ENCODE measurements at places on chromosomes 3 and 15.

- DNase-seq, result no peak
Observed at GRCh38 chr15:70669006-70669602, 94.3 kb downstream of the UACA start.

- DNase-seq, result no peak
Observed at GRCh38 chr3:24290596-24290995, 204.1 kb downstream of the THRB start.

GRCh38 chr3:72338942-72339669 is 509.1 kb downstream of the SHQ1 start:
- no peak for DNase-seq

DNA sequence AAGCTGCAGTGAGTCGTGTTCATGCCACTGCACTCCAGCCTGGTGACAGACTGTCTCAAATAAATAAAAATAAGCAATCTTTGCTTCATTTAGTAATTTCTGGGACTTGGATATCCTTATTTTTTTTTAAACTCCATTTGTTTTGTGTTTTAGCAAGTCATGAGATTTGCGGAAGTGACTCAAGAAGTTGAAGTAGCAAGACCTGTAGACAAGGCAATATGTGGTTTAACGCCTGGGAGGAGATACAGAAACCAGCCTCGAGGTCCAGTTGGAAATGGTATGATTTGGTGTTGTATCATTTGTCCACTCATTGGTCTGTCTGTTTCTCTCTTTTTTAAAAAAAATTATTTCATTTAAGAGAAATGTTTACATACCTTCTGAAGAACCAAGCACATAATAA is 16.6 kb upstream of the RPLP1 start:
- DNase-seq, result no peak

DNA sequence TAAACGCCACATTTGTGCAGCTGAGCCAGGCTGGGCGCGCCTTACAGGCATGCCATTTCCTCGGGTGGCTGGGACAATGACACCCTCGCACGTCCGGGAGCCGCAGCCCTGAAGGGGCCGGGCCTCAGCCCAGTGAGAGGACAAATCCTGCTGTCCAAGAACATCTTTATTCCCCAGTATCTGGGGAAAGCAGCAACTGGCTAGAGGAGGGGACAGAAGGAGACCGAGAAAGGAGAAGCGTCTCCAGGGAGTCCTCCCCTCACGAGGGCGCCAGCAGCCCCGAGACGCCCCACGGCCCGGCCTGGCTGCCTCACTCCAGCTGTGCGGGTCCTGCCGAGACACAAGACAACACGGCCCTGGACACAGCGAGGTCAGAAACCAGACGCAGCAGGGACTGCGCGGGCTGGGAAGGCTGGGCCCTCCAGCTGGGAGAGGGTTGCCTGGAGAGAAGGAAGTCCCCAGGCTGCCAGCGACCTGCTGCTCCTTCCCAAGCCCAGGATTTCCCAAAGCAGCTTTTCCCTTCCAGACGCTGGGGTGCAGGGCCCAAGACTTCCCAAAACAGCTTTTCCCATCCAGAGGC is 130.2 kb downstream of the CHSY1 start:
- DNase-seq, result no peak

GRCh38 chr3:126338790-126339288 is 18.4 kb downstream of the KLF15 start:
- DNase-seq, result no peak

DNA sequence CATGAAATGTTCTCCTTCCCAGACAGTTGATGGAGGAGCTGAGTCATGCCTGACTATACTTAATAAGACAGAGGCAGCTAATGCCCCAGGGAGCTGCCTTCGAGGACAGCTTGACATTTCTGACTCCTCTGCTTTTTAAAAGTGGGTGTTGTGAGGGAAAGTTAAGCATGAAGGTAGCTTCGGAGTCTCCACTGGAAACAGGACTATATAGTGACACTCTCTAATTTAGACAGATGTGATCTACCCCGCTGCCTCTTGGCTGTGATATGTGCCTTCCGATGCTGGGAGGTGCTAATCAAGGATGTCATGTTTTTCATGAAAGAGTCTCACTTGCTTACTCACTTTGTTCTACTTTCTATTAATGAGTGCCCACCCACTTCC is 72.7 kb downstream of the IL1RAP start:
- no peak for DNase-seq

DNA sequence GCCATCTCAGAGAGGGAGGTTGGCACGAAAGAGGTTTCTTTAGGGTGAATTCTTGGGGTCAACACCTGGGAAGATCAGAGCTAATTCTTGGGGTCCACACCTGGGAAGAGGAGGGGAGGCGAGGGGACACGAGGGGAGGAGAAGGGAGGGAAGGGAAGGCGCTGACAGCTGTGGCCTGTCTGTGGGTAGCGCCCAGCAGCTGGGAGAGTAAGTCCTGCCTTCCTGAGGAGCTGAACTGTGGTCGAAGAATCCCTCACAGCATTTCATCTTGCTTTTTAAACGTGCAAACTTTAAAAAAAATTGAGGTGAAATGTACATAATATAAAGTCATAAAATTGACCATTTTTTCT is 63.2 kb upstream of the CGNL1 start:
- no peak for DNase-seq

DNA sequence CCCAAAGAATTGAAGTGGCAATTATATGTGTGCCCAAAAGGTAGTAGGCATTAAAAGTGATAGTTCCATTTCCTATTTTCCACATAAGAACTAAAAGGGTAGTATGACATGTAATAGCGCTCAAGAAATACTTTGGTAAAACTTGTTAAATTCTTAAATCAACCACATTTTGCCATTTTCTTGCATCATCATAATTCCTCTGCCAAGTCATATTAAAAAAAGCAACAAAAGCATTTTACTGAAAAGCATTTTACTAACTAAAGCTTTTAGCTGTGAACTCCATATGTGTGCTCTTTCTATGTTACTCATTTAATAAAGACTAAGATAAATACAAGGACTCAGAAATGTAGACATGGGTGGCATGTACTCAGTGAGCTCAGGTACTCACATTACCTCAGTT is 70.1 kb downstream of the GPR160 start:
- no peak for DNase-seq

DNA sequence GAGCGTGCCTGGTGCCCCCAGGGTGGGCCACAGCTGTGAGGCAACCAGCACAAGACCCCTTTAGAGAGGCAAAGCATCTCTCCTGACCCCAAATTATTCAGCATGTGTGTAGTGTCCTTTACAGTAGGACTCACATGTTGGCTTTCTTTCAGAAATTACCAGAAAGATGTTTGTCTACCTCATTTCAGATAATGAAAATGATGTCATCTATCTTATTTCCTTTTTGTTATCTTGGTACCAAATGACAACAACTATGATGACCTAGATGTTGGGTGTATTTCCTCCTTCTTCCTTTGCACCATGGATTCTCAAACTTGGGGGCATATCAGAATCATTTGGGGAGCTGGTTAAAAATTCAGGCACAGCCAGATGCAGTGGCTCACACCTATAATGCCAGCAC is 50.5 kb downstream of the DAPK2 start:
- no peak for DNase-seq

- DNase-seq, result no peak
Observed at GRCh38 chr3:191557322-191557721, 96.4 kb downstream of the PYDC2 start.

DNA sequence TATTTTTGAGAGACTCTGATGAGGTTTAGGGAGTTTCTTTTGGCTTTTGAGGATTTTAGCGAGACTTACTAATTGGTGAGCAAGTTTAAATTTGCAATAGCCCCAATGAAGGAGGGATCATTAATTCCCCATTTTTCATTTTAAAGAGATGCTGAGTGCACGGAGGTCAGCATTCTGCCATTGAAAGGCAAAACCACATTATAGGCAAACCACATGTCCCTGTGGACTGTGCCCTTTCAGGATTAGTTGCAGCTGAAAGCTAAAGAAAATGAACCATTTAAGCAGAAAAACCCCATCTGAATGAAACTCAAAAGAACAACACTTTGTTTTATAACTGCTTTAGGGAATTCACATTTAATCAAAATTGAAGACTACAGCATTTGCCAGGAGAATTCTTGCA is 246.5 kb downstream of the PDZRN3 start:
- DNase-seq, result no peak

- DNase-seq, result no peak
Observed at GRCh38 chr15:100341239-100341749, 481 bp downstream of the ADAMTS17 start.

DNA sequence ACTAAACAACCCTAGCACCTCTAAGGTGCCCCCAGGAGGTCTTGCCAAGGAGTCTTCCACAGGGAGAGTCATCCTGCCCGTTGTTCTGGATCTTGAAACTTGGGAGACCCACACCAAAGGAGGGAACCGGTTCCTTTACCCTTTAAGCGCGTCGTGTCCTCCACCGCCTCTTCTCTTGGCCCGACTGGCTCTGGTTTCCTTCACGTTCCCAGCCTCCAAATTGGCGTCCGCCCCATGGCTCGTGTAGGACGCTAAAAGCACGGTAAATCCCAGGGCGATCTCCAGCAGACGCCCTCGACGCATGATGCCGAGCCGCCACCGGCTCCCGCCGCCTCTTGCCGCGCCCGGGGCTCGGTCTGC is 1.1 kb downstream of the FBN1 start:
- DNase-seq, result no peak

- DNase-seq, result no peak
Observed at GRCh38 chr15:45573961-45574629, 13.1 kb upstream of the BLOC1S6 start.

DNA sequence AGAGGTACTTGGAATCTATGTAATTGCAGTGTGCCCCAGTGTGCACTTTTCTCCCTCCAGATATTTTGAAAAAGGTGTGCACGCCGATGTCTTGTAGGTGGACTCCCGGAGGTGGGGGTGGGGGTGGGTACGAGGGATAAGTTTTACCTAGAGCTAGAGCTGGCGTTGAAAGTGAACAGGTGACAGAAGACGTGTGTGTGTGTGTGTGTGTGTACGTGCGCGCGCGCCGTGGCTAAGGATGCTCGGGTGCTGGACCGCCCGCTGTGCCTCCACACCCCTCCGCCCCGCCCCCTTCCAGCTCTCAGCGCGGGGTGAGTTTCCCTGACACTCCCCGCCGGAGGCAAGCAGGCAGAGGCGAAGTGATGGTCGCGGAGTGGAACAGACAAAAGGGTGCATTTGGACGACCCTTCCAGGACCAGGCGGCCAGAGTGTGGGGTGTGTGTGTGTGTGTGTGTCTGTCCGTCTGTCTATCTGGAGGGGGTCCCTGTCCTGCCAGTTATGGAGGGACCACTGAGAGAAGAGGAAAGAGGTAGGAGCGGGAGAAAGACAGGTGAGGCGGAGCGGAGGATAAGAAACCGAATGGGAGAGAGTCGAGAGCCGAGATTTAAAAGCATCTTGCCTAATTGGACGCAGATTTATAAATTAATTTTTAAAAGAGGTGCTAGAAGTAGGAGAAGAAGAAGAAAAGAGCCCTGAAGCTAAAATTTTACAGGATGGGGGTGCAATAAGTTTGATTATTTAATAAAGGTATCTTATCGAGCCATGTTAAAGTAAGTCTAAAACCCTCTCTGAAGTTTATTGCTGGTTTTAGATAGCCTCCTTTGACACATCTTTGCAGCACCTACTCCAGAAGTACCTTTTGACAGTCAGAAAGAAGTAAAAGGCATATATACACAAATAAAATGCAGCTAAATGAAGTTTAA is 335.8 kb upstream of the THRB start:
- no peak for DNase-seq

DNA sequence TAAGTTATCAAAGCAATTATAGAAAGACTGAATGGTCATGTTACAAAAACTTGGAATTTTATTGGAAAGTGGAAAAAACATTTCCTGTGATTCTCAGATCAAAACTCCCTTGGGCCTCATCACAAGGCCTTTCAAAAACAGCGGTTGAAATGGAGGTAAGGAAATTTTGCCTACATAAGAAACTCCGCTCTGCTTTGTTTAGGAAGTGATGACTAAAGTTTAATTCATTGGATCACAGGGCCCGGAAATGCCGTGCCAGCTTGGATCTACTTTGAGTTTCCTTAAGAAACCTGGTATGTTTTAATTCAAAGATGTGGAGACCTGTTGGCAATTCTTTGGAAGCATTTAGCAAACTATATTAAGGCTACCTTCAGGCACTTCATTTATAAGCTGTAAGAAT is 143.9 kb upstream of the MME start:
- DNase-seq, result no peak

GRCh38 chr3:156808025-156808424 is 18.1 kb upstream of the LEKR1 start:
- no peak for DNase-seq

DNA sequence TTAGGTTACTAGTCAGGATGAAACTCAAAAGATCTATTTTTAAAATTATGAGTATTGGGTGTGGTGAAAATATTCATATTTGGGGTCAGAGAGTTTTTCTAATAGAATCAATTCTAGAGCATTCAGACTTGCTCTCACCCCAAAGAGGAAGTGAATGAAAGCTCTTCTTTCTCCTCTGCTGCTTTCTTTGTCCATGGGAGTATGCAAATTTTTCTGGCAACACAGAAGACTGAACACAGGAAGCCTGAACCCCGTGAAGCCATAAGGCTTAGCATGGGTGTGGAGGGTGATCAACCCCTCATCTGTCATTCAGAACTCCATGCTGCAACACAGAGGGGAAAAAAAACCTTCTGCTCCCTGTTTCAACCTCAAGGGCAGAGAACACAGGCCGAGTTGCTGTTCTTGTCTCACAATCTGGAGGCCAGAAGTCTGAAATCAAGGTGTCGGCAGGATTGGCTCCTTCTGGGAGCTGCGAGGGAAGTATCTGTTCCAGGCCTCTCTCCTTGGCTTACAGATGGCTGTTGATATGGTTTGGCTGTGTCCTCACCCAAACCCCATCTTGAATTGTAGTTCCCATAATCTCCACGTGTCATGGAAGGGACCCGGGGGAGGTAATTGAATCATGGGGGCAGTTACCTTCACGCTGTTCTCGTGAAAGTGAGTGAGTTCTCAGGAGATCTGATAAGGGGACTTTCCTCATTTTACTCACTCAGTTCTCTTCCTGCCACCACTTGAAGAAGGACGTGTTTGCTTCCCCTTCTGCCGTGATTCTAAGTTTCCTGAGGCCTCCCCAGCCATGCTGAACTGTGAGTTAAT is 33.7 kb upstream of the CD47 start:
- no peak for DNase-seq

DNA sequence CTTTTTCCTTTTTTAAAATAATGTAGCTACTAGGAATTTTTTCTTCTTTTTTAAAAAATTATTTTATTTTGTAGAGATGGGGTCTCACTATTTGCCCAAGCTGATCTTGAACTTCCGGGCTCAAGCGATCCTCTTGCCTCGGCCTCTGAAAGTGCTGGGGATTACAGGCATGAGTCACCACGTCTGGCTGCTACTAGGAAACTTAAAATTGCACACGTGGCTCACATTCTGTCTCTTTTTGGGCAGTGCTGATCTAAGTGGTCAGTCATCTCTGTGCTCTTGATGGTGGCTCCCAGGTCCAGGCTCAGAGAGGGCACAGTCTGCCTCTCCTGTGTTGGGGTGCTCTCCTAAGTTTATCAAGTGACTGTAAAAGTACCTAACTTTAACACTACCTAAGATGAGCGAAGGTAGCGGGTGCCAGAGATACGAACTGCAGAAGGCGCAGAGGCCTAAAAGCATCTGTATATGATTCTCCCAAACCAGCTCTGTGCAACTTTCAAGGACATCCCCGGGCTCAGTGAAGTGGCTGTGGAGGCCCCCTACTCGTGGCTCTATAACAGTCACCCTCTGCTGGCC is 52.9 kb upstream of the SEC13 start:
- no peak for DNase-seq

GRCh38 chr3:134544316-134544715 is 58.5 kb downstream of the CEP63 start:
- no peak for DNase-seq

GRCh38 chr15:87500240-87500639 is 756.3 kb downstream of the NTRK3 start:
- no peak for DNase-seq

- DNase-seq, result no peak
Observed at GRCh38 chr3:141379250-141379966, 11.1 kb downstream of the ZBTB38 start.

- DNase-seq, result no peak
Observed at GRCh38 chr3:13364602-13365271, 55.4 kb downstream of the NUP210 start.
